T-helper 2 cell (primary cell): ENCODE measurements at places on chromosomes 6 and 20.

- DNase-seq, result peak; percentile 29
Observed at GRCh38 chr20:23340524-23340923, 10.1 kb upstream of the NXT1 start.

DNA sequence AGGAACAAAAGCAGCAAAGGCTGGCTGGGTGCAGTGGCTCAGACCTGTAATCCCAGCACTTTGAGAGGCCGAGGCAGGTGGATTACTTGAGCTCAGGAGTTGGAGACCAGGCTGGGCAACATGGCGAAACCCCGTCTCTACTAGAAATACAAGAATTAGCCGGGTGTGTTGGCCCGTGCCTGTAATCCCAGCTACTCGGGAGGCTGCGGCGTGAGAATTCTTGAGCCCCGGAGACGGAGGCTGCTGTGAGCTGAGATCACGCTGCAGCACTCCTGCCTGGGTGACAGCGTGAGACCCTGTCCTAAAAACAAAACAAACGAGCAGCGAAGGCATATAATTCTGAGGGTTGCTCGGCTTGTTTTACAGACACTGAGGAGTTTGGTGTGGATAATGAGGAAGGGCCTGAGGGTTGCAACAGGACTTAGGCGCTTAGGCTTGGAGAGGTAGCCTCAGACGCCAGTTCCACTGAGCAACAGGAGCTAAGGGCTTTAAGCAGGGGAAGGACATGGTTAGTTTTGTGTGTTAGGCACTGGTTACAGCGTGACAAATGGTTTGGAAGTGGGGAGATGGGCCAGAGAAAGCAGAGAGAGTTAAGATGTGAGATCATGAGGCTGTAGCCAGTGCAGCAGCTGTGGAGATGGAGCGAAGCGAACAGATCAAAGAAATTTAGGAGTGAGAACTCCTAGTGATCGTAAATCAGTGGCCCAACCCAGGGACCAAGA is 1.2 kb downstream of the MYH7B start:
- no peak for DNase-seq

- no peak for DNase-seq
Observed at GRCh38 chr20:33936656-33937055, 57.1 kb upstream of the RALY start.

- no peak for DNase-seq
Observed at GRCh38 chr20:52972965-52973819, 1.0 kb downstream of the TSHZ2 start.

DNA sequence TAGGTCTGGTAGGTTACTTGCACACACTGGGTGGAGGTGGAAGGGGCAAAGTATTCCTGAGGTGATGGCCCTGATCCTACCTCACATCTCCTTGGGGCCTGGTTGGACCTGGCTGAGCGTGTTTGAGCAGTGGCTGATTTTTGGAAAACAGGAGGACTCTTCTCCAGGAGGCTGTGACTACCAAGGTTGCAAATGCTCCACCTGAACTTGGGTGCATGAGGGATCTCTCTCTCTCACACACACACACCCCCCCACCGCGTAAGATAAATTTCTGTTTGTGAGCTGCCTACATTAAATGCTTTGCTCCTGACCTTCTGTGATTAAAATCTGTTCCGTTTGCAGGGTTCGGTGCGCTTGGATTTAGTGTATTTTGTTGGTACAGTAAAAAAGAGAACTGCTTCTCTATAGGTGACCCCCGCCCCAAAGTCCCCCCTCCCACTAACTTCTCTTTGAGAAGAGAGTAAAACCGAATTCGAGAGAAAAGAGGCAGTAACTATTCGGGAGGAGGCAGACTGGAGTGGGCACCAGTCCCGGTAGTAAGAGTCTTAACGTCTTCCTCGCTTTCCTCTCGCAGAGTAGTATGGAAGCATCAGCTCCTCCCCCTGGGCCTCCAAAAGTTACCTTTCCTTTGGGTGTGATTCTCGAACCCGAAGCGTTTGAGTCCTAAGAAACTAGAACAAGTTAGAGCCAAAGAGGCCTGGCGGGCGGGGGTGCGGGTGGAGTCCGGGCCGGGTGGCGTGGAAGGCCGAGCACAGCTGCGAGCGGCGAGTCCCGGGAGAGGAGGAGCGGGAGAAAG is 585 bp upstream of the DSE start:
- DNase-seq, result no peak

DNA sequence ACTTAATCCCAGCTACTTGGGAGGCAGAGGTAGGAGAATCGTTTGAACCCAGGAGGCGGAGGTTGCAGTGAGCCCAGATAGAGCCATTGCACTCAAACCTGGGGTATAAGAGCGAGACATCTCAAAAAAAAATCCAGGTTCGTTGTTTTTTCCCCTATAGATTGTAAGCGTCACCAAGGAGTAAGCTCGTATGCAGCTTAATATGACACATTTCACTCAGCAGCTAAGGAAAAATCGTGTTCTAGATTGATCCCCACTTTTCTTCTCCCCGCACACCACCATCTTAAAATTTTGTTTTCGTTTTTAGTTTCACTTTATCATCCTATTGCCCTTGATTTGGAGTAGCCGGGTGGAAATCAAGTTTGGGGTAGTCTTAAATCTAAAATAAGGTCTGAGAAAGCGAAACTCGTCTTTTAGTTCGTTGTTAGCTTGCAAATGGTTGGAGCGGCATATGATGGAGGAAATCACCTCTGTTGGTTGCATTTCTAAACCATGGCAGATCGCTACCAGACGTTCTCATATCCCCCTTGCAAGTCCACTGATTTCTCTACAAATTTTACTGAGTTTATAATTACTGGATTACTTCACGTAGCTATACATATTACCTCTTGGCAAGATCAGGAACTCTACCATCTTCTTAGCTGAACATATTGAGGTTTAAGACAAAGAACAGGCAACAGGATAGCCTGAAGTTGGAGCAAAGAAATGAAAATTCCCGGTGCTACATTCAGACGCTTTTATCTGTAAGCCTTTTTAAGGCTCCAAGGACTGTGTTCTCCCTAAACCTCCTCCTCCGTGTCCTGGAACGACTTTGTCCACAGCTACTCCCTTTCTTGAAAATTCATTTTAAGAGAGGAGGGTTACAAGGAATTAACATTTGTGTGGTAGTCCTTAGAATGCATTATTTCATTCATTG is 91.1 kb upstream of the BTN3A2 start:
- no peak for DNase-seq

- DNase-seq, result no peak
Observed at GRCh38 chr6:146041282-146041681, 12.4 kb downstream of the GRM1 start.

DNA sequence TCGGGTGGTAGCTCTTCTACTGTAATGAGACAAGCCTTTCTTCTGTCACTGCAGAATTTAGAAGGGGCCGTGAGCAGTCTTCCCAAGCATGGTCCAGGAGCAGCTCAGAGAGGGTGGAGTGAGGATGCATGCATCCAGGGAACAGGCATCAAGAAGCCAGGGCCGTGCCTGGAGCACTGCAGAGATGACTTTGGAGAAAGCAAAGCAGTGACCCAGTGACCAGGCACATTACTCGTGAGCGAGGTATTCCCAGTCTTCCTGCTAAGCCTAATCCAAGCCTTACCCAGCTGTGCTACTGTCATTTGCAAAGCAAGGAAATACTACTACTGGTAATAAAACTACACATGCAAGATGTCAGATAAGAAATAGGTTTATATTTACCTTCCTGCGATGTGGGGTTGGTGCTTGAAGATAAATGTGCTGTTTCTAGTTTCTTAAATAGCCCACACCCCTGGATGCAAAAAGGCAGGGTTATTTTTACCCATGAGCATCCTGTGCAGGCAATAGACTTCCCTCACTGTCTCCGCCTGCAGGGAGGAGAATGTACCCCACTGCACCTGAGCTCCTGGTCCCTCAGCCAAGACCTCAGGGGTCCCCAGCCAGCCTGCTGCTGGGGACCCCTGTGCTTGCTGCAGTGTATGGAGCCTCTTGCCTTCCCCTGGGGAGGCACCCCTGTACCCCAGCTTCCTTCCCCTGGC is 62.9 kb downstream of the SSR1 start:
- no peak for DNase-seq

DNA sequence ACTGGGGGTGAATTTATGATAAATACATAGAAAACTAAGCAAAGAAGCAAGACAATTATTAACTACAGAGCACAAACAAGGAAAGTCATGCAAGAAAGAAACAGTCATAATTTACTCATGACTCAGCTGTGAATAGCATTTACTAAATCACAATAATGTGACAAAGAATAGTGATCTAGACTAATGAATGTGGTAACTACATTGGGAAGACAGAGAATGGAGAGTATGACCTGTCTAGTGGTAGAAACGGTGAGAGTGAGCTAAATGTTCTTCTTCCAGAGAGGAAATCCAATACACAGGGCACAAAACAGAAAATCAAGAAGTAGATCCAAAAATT is 153.5 kb upstream of the DST start:
- DNase-seq, result no peak

DNA sequence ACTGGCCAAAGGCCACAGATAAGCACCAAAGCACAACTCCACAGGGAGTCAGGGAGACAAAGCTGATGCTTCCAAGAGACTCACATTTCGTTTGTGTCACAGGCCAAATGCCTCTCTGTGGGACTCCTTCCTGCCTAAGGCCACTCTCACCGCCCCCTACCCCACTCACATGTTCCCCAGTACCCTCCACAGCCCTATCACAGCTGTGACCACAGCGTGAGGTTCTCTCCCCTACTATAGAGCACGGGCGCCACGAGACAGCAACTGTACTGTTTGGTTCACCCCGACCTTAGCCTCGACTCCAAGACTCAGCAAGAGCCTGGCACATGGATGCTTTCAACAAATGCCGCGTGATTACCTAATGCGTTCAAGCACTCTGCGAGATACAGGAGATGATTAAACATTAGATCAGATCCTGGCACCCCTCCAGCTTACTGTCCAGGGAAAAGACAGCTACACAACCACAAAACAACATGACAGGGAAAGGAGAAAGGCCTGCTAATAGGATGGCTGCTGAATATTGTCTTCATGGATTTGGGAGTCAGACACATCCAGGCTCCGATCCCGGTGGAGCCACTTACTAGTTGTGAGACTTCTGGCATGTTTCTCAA is 105.5 kb downstream of the AGPAT4 start:
- DNase-seq, result no peak

DNA sequence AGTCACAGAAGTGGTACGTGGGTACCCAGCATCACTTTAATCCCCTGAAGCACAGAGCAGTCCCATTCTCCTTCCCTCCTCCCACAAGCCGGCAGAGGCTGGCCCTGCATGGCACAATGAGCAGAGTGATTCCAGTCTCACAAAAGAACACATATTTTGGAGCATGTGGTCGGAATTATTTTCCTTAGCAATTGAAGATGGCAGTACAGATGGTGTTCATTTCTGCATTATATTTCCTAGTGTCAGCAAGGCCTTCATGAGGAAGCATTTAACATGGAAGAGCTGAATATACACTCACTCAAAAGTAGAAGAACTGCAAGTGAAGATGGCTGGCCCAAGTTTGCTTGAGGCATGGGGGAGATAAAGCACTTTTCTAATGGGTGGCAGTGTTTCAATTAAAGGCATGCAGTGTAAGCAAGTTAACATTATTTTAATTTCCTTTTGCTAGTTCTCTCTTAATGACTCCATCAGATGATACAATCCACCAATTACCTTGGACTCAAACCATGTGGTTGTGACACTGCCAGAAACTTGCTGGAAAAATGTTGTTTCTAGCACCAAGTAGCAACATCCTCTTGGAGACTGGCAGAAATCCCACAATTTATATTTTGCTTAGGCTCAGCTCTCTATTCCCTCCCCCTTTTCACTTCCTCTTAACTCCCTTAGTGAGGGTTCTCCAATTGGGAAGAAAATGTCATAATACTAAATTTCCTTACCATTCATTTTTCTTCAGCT is 74.4 kb downstream of the ARHGAP18 start:
- no peak for DNase-seq

GRCh38 chr6:7176208-7176607 is 68.4 kb downstream of the RREB1 start:
- no peak for DNase-seq

DNA sequence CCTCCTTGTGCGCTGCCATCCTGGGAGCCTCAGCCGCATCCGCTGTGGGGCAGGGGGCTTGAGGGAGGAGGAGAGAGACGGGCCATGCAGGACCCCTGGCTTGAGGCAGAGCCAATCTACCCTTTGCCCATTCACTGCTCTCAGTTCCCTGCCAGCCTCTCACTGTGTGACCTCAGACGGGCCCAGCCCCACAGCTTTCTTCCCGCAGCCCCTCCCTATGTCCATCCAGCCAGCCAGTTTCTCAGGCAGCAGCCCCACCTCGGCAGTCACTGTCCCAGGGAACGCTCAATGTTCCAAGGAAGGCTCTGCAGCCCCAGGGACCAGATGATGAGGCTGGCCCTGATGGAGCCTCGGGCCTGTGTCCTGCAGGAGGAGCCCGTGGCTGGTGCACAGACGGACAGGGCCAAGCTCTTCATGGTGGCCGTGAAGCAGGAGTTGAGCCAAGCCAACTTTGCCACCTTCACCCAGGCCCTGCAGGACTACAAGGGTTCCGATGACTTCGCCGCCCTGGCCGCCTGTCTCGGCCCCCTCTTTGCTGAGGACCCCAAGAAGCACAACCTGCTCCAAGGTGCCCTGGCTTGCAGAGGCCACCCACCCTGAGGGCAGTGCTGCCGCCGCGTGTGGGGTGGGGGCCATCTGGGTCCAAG is 3.9 kb upstream of the TNFRSF6B start:
- DNase-seq, result no peak

DNA sequence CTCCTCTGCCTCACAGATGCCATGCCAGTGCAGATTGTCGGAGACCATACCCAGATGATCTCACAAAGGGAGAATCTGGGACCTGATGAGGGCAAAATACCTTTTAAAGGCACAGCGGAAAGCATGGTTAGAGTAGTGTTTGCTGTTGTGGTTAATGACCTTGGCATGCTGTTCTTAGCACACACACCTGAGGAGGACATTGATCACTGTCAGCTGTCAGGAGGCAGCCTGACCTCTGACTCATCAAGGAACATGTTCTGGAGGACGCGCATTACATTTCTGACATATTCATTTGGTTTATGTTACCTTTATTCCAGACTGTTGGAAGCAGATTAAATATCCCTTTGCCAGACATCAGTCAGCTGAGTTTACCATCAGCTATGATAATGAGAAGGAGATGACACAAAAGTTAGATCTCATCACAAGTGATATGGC is 57.1 kb downstream of the GOPC start:
- DNase-seq, result no peak

DNA sequence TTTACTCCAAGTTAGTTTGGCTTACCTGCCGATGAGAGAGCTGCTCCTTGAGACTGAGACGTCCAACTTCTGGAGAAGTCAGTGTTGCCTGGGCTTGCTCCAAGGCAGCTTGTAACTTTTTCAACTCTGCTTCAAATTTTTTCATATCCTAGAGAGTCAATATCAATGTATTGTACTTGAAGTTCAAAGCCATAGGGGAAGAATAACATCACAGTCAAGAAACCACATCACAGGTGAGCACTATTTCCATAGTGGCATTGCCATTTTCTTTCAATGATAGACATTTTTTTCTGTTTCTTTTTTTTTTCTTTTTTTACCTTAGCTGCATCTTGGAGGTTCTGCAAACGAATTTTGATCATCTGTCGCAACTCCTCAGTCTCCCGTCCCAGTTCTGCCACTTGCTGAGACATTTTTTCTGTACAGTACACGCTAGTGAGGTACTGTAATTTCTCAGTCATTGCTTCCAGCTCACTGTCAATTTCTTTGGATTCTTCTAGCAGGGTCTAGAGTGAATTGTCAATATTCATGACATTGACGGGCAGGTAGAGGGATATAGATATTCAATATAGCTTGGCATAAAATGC is 326.7 kb downstream of the SYNE1 start:
- DNase-seq, result no peak

- no peak for DNase-seq
Observed at GRCh38 chr20:57560554-57561355, at the start of gene PCK1. Gene PCK1 (plus strand): TSS chr20:57561110. CDS start chr20:57561412, 302 bp downstream.
